ENCODE measurements at places on chromosomes 5 and 9.
A peak's percentile ranks its signal among the peaks of the same experiment; 100 is the strongest.

DNA sequence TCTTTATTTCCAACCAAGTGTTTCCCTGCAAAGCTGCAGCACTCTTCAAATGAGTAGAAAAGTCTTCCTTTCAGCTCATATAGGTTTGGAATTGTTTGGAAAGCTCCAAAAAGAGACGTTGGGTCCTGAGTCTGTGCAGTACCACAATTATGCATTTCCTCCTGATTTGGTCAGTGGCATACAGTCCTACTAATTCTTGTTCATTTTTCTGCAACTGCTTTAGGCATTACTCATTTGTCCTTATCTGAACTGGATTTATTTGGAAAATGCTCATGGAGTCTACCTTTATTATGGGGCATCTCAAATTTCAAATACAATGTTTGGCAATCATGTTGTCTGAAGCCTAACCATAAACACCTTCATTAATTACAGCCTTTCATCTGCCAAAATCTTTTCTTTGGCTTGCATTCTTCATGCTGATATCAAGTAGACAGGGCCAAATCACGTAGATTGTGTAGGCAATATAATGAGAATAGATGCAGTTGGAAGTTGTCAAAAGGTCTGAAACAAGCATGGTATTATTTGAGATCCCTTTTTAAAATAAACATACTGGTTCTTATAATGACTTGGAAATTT lies 232.8 kb downstream of the TLE1 start:
- H3K4me3 ChIP-seq, result no peak overlapping the region
- H3K36me3 ChIP-seq, result no peaks in the 10 kb centered on the region
- H3K27ac ChIP-seq, result no peak overlapping the region
- no peak for DNase-seq

- no peak overlapping the region for H3K4me3 ChIP-seq
- no peaks in the 10 kb centered on the region for H3K36me3 ChIP-seq
Measured at GRCh38 chr5:20615888-20616563, 628.0 kb upstream of the CDH18 start.

GRCh38 chr5:102767862-102768261 lies 12.8 kb downstream of the PAM start:
- DNase-seq, result no peak
- H3K27ac ChIP-seq, result no peak overlapping the region
- no peaks in the 10 kb centered on the region for H3K27me3 ChIP-seq
- H3K4me3 ChIP-seq, result no peak overlapping the region
- no peaks in the 10 kb centered on the region for H3K36me3 ChIP-seq

- no peaks in the 10 kb centered on the region for H3K36me3 ChIP-seq
- no peak for DNase-seq
- H3K4me3 ChIP-seq, result peak within 1 kb of the TSS; percentile 62
- peaks cover 5% of the 10 kb centered on the region for H3K4me1 ChIP-seq
- H3K27ac ChIP-seq, result no peak within 1 kb of the TSS
Measured at GRCh38 chr5:175444060-175444904, at the start of gene DRD1. DRD1 (minus strand) TSS chr5:175444182; CDS start chr5:175443099, 1,083 bp downstream.

- no peak for DNase-seq
- no peaks in the 10 kb centered on the region for H3K27me3 ChIP-seq
- H3K27ac ChIP-seq, result no peak overlapping the region
Measured at GRCh38 chr9:136725612-136726011, 13.2 kb downstream of the DIPK1B start.

DNA sequence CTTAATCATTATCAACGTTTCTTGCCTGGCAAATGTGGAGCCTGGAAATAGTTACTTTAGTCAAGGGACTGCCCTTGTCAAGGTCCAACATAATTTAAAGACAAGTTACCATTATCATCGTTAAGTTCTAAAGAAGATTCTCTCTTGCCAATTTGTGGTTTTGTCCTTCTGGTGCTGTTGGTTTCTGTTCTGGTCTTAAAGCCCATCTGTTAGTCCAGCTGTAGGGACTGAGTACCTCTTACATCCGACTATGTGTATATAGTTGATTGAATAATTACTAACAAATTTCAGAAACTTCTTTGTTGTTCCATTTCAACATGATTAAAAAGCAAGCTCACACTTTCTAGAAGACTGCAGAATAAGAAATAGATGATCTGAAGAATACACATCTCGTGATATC lies 1854.9 kb downstream of the MAT2B start:
- no peak overlapping the region for H3K27ac ChIP-seq
- no peaks in the 10 kb centered on the region for H3K36me3 ChIP-seq
- no peak overlapping the region for H3K4me3 ChIP-seq
- no peak for DNase-seq

DNA sequence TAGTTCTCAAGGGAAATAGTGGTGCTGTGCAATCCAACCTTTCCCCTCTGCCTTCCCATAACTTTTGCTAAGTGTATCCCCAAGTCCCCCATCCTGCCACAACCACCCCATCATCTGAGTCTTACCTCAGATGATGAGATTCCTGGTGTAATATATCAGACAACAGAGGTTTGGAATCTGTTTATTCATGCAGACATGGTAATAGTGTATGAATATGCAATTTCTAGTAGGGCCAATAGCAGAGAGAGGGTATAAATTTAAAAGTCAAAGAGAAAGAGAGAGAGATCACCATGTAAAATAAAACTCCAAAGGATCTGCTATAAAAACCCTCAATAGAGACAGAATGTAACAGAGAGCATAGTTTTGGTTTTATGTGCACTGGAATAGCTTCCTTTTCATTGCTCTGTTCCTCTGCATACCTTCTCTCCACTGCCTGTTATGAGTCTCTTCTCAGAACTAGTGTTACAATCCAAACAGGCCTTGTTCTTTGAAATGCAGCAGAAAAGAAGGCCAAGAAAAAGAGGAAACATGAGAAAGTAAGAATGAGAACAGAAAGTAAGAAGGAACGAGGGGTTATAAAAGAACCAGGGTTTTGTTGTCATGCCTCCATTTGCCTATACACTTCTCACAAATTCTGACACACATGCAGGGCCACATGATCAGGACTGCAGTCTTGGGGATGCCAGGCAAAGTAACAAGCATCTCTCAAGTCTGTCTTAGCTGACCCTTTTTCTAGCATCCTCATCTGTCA lies 278.0 kb downstream of the CETN3 start:
- H3K36me3 ChIP-seq, result no peaks in the 10 kb centered on the region
- H3K4me1 ChIP-seq, result peaks cover 14% of the 10 kb centered on the region
- no peaks in the 10 kb centered on the region for H3K27me3 ChIP-seq
- no peak overlapping the region for H3K4me3 ChIP-seq
- H3K27ac ChIP-seq, result peak overlapping the region; percentile 89

DNA sequence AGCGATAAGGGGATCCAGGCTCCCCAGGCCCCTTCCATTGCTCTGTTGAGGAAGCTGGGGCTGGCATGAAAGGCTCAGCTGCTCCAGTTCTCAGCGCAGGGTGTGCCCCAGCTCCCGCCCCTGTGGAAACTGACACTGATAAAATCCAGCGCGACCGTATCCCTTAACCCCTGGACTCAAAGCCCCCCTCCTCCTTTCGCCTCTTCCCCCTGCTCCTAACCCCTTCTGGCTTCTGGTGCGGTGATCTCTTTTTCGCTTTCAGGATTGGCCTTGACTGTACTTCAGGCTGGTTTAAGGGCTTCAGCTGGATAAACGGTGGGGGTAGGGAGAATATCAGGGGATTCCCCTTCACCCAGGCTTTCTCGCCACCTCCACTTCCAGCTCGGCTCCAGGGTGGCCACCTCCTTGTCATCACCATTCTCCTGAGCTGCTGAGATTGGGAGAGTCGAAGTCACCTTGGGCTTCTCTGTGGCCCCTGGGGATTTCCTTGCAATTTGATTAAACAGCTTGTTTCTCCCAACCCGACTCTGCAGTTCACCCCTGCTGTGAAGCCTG lies 843 bp downstream of the BSPRY start:
- no peak for DNase-seq
- H3K27ac ChIP-seq, result no peak overlapping the region
- peak overlapping the region; percentile 46 for H3K4me3 ChIP-seq
- H3K4me1 ChIP-seq, result peaks cover 5% of the 10 kb centered on the region
- no peaks in the 10 kb centered on the region for H3K36me3 ChIP-seq
- H3K27me3 ChIP-seq, result peaks cover 5% of the 10 kb centered on the region

DNA sequence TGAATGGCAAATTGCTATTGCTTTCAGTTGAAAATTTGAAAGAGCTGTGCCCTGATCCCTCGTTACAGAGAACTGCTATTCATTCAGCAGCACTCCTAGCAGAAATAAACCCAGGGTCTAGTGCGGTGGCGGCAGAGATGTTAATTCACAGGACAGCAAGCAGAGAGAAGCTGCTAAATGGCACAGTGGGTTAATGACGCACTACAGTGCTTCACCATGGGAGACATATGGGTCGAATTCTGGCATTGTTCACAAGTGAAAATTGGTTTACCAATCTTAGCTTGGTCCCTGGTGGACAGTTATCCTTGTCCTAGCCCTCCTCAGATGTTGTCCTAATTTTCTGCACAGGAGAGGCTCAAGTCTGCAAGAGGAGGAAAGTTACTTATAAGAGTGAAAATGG lies 807.4 kb downstream of the TLE1 start:
- no peaks in the 10 kb centered on the region for H3K36me3 ChIP-seq
- H3K27me3 ChIP-seq, result no peaks in the 10 kb centered on the region
- H3K4me3 ChIP-seq, result no peak overlapping the region
- H3K4me1 ChIP-seq, result no peaks in the 10 kb centered on the region
- no peak overlapping the region for H3K27ac ChIP-seq
- no peak for DNase-seq

DNA sequence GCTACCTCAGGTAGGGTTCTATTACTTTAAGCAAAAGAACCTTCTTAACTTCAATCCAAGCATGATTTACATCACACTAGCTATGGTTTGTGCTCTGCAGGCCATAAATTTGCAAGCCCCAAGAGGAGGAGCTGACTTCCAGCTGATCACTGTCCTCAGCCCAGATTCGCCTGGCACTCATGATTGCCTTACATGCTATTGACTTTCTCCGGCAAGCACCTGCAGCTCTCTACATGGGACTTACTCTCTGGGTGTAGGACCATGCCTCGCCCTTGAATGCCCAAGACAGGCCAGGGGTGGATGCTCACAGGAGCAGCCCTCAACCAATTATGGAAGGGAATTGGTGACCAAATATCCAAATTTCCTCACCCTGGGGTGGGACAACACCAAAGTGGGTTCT lies 99.8 kb downstream of the ESM1 start:
- H3K4me1 ChIP-seq, result no peaks in the 10 kb centered on the region
- no peak for DNase-seq
- no peak overlapping the region for H3K27ac ChIP-seq
- H3K4me3 ChIP-seq, result no peak overlapping the region
- no peaks in the 10 kb centered on the region for H3K36me3 ChIP-seq
- no peaks in the 10 kb centered on the region for H3K27me3 ChIP-seq

DNA sequence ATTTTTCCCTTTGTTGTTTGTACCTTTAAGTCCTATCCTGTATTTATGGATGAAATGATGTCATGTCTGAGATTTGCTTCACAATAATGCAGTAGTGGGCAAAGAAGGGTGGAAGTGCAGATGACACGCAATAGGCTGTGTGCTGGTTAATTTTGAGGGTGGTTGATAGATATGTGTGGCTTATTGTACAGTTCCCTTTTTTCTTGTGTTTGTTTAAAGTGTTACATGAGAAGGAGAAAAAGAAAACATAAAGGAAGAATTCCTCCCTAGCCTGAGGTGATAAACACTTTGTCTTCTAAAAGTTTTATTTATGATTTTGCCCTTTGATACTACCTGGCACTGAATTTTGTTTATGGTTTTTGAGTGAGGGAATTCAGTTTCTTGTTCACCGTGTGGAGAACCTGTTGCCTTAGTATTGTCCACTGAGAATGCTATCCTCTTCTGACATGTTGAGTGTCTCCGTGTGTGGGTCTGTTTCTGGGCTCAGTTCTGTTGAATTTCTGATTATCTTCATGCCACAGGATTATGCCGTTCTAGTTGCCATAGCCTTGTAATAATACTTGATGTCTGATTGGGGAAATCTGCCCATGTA lies 52.3 kb upstream of the FAM120AOS start:
- H3K4me3 ChIP-seq, result no peak overlapping the region
- H3K27me3 ChIP-seq, result no peaks in the 10 kb centered on the region
- no peaks in the 10 kb centered on the region for H3K36me3 ChIP-seq
- no peaks in the 10 kb centered on the region for H3K4me1 ChIP-seq
- DNase-seq, result no peak

DNA sequence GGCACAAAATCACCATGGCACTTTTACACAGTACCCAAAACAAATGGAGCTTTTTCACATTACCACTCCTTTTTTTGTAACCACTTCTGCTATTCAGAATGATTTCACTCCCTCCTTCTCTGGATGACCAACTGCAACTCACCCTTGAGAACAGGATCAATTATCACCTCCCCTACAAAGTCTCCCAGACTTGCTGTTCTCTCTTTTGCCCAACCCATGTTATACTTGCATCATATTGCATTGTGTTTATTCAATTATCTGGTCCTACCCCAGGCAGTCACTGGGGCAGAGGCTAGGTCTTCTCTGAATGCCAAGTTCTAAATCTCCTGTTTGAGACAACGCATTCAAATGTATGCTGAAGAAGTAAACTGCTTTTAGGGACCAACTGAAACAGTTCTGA lies 96.0 kb downstream of the GPR21 start:
- H3K4me1 ChIP-seq, result no peaks in the 10 kb centered on the region
- no peak overlapping the region for H3K4me3 ChIP-seq
- no peaks in the 10 kb centered on the region for H3K27me3 ChIP-seq
- H3K27ac ChIP-seq, result no peak overlapping the region
- no peak for DNase-seq

GRCh38 chr9:132430998-132431397 lies 21.0 kb downstream of the CFAP77 start:
- H3K27me3 ChIP-seq, result no peaks in the 10 kb centered on the region
- no peak overlapping the region for H3K27ac ChIP-seq
- H3K4me1 ChIP-seq, result no peaks in the 10 kb centered on the region
- H3K36me3 ChIP-seq, result no peaks in the 10 kb centered on the region
- H3K4me3 ChIP-seq, result no peak overlapping the region

DNA sequence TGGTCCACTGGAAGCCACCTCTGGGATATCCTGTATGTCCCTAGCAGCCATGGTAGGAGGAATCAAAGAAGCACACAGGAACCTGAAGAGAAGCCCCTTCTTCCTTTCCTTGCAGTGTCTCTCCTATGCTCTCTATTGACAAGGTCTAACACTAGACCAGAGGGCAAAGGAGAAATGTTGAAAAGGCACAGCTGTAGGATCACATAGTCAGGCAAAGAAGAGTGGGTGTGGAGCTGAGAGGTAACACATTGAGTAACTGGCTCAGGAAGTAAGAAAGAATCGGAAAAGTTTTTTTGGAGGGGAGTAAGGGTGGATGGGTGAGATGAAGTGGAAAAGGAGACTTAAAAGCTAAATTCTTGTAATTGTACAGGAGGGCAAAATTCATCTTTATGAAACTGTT lies 100.1 kb downstream of the FOCAD start:
- H3K36me3 ChIP-seq, result no peaks in the 10 kb centered on the region
- H3K4me3 ChIP-seq, result no peak overlapping the region
- DNase-seq, result no peak

DNA sequence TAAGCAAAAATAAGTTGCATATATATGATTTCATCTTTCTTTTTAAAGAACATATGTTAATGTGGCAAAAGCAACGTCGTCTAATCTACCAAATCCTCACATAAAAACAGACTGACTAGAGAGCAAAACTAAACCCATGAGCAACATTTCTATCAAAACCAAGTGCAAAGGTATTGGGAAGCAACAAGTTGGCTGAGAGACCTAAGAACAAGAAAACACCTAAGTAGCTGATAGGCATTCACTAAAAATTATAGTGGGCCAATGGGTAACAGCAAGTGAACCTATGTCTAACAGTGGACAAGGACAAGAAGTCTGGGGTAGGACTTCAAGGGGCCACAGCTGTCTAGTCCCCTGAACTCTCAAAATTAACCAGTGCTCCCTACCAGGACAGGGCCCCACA lies 130.1 kb downstream of the SIL1 start:
- H3K4me1 ChIP-seq, result no peaks in the 10 kb centered on the region
- no peak for DNase-seq
- no peak overlapping the region for H3K27ac ChIP-seq
- H3K27me3 ChIP-seq, result no peaks in the 10 kb centered on the region
- H3K4me3 ChIP-seq, result no peak overlapping the region
- H3K36me3 ChIP-seq, result no peaks in the 10 kb centered on the region

Data from ascending aorta (tissue), 2 donors.